ENCODE measurements at places on chromosomes 7 and 10.

DNA sequence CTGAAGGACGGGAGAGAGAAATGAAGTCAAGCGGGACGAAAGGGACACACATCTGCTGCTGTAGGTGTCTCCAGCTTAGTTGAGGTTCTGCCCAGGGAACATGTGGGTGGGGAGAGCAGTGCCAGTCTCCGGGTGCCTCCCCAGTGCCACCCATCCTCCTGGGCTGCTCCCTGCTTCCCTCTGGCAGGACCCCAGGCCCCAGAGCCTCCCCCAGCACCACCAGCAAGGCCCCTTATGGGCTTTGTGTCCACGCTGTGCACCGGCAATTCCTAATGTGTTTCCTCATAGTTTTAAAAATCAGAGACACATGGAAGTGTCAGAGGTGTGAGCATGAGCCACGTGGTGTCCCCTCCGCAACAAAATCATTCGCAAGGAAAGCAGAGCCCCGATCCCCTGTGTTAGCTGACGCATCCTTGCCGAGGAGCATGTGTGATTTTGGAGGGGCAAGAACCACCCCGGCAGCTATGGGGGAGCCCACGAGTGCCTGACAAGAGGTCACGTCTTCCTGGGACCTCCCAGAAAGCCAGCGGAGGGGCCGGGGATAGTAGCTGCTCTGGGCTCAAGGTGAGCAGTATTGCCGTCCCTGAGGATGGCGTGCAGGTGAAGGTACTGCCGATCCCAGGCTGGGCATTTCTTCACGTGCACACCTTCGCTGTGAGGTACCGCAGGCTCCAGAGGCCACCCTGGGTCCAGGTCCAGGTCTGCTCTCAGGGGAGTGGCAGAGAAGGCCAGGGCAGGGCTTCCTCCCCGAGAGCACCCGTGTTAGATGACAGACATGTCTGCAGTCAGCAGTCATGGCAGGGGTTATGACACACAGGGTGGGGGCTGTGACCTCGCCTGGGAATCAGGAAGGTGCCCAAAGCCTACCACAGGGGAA is 448.2 kb upstream of the FOXK1 start:
- no peak for DNase-seq

DNA sequence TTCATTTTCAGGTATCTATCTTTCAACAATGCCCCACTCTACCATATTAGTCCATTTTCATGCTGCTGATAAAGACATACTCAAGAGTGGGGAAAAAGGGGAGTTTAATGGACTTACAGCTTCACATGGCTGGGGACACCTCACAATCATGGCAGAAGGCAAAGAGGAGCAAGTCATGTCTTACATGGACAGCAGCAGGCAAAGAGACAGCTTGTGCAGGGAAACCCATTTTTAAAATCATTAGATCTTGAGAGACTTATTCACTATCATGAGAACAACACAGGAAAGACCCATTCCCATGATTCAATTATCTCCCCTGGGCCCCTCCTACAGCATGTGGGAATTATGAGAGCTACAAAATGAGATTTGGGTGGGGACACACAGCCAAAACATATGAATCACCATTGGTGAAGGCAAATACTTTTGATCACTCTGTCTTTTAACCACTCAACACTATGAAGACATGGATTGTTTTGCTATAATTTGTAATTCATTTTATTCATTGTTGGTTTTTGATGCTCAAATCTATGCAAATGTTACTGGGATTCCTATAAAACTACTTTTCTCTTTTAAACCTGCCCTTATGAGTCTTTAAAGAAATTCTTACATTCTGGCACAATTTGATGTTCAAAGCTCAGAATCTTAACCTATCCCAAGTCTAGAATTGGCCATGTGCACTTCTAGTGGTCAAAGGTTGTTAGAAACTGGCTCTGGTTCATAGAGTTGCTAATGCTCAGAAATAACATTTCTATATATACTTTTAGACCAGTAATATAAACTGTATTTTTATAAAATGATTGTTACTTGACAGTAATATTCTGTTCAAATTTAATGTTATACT is 15.3 kb downstream of the AKR1C4 start:
- DNase-seq, result no peak

DNA sequence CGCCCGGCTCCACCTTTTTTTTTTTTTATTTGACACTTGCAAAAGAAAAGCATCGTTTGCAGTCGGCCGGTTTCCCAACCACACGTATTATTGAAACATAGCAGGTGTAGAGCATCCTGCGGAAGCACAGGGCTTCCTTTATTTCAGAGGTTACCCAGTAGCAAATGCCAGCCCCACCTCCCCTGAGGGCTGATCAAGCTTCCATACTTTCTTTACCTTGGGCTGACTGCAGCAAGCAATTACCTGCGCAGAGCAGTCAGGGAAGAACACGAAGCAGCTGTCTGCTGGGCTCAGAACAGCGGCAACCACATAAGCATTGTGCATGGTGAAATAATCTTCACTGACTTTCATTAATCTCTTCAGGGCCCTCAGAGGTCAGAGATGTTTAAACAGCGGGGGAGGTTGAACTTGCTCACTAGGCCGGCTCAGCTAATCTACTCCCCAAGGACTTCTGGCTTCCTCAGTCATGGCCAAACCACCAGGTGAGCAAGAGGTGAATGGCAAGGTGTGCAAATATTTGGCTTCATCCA is 784.7 kb upstream of the AUTS2 start:
- DNase-seq, result peak; percentile 8

GRCh38 chr10:25338271-25338670 is 163.5 kb downstream of the GPR158 start:
- no peak for DNase-seq

DNA sequence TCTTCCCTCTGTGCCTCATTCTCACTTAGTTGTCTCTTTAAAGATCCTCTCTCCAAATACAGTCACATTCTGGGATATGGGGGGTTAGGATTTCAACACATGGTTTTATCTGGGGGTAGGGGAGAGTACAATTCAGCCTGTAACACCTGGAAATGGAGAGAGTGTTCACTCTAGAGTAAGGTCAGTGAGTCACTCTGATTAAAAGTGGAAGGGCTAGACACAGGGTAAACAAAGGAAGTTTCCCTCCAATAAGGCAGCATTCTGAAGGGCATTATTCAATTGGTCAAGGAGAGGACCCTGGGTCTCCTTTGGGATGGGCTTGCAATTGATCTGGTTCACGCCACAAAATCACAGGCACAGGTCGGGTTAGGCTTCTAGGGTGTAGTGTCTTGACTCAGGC is 232.8 kb upstream of the NPSR1 start:
- no peak for DNase-seq

GRCh38 chr10:62054408-62054807 is 152.9 kb downstream of the ARID5B start:
- no peak for DNase-seq

DNA sequence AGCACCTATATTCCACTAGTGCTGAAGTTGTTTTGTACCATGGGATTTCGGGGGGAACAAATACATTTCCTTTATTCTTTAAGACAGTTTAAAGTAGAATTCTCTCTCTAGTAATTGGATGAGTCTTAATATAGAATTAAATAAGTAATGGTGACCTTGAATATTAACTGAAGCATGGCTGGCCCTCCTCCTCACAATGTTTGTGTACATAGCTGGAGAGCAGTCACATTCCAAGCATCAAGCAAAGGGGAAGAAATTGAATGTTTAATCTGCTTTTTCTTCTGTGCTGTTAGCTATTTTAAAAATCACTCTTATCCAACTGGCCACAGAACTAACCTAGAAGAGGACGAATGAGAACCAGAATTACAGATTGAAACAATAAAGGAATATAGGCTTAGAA is 906.9 kb downstream of the CCSER2 start:
- DNase-seq, result no peak

DNA sequence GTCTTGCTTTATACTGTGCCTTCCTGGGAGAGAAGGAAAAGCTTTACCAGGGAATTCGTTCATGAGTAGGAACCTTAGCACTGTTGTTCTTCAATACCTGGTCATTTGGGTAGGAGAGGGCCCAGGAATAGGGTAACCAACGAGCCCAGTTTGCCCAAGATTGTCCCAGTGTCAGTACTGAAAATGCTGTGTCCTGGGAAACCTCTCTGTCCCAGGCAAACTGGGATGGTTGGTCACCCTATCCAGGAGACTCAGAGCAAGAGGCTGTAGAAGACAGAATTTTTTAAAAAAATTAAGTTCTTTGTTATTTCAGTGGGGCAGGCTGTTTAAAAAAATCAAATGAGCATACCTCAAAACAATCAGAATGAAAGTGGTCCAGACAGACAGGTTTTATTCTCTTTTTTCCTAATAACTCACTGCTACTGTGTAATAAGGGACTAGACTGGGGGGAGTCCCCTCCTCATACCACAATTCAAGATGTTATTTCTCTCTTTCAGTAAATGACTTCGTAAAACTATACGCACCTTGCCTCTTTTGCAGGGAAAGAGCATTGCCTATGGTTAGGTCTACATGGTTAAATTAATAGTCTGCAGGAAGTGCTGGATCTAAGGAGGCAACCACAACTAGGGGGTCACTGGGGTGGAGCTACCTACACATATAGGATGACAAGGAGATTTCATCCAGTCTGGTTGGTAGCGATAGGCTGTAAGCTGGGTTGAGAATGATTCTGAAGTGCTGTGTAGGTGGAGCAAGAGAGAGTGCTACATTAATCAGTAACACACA is 41.1 kb upstream of the FAM133B start:
- DNase-seq, result no peak

DNA sequence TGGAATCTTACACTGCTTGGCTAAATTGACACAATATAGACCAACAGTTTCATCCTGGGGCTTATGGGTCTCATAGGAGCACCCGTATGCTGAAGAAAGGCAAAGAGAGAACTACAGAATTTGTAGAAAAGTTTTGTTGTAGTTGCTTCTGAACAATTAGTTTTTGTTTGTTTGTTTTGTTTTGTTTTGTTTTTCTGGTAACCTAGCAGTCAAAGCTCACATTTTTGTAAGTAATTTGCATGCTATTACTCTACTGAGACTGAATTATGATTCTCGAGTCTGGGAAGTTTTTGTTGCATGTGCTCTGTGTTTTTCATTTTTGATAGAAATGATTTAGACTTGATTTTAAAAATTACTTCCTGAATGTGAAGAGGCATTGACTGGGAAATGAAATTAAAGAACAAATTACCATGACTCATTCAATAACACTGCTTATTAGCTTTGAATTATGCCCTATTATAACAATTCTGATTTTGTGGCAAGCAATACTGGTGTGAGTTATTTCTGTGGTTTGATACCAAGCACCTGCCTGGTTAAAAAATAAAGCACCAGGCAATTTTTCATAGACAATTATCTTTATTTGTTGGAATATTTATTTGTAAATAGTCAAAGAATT is 438 bp downstream of the LSMEM1 start:
- DNase-seq, result no peak

DNA sequence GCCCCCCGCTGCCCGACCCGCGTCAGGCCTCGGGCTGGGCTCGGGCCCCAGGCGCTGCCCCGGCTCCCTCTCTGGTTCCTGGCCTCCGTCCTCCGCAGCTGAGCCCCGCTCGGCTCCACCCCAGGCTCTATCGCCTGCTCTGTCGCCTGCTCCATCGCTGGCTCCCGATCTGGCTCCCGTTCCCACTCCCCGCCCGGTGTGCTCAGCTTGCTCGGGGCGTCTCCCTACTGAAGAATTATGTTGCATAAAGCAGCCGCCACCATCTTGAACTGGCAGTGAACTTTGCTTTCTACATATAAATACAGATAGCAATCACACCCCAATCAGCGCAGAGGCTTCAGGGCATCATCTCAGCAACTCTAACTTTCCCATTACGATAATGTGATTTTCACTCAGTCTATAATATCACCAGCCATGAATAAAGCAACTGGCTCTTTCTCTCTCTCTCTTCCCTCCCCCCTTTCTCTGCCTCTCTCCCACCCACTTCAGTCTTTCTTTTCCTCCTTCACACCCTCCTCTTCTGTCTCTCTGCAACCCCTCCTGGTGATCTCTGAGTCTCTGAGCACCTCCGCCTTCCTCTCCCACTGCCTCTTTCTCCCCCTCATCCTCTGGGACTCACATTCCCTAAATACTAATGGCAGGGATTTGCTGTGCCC is 43.3 kb upstream of the BTRC start:
- no peak for DNase-seq

GRCh38 chr7:120725376-120726039 is 132.4 kb downstream of the TSPAN12 start:
- no peak for DNase-seq

DNA sequence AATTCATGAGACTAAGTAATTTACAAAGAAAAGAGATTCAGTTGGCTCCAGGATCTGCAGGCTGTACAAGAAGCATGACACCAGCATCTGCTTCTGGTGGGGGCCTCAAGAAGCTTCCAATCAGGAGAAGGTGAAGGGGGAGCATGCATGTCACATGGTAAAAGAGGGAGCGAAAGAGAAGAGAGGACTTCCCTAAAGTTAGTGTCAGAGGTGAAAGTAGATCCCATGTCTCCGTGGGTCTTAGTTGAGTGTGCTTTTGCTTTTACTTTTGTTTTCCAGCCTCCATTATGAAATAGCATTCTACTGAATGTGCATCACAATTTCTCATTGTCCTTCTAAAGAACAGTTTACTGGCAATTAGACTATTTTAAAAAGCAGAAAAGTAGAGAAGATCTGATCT is 213.6 kb upstream of the FZD1 start:
- no peak for DNase-seq

- DNase-seq, result peak; percentile 82
These were observed 63.3 kb downstream of the NOC3L start for GRCh38 chr10:94299417-94299816.

GRCh38 chr7:105321754-105322455 is 66.8 kb downstream of the SRPK2 start:
- no peak for DNase-seq

- no peak for DNase-seq
These were observed 12.7 kb downstream of the STRA8 start for GRCh38 chr7:135246191-135246825.

- no peak for DNase-seq
These were observed 509 bp downstream of the AHR start for GRCh38 chr7:17298840-17299482.

All from retinal pigment epithelial cell (primary cell).